Stimulated activated CD4-positive, alpha-beta T cell treated with anti-CD3 and anti-CD28 coated beads, Interleukin-4, amount 100 ng/mL, for 48 hours (primary cell): ENCODE measurements at places on chromosomes 11 and 22.

- DNase-seq, result no peak
Observed at GRCh38 chr11:2215561-2216399, 44.2 kb upstream of the TH start.

DNA sequence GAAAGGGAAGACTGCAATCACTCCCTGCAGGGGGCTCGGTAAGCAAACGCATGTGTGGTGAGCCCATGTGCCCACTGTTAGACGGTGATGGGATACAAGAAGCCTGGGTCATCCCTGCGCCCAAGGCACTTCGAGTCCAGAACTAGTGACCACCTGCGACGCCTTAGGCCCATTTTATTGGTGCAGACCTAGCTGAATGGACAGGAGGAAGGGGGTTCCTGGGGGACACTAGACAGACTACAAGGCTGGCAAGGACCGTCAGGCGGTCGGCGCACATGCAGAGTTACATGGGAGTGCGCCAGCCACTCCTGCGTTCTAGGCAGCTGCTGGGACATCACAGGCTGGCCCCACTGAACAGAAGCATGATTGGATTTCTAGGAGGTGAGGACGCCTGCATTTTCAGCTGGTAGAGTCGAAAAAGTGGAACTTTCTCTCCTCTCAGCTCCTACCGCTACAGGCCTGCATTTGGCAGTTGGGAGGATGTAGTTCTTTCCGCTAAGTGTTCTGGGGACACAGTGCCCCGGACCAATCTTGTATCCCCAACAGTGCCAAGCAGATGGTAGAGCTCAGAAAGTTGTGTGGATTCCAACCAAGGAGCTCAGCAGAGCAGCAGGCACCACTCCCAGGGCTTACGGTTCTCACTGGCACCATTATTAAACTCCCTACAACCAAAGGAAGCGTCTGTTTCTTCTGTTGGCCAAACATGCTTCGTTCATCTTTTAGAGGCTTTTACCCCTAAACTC is 35.7 kb downstream of the BID start:
- no peak for DNase-seq

DNA sequence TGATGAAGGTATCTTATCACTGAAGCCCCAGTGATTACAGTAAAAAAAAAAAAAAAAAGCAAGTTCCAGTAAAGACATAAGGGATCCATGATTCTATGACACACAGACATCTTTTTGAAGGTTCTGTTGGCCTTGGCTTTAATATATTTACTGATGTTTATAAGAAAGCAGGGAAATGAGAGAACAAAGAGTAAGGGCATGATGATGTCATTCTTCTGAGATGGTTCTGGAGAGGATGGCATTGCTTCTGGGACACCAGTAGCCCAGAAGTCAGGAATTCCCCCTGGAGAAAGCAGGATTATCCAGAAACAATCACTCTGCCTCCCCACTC is 233.6 kb downstream of the FAM76B start:
- no peak for DNase-seq

- no peak for DNase-seq
Observed at GRCh38 chr11:94175535-94175934, 46.9 kb downstream of the PANX1 start.

DNA sequence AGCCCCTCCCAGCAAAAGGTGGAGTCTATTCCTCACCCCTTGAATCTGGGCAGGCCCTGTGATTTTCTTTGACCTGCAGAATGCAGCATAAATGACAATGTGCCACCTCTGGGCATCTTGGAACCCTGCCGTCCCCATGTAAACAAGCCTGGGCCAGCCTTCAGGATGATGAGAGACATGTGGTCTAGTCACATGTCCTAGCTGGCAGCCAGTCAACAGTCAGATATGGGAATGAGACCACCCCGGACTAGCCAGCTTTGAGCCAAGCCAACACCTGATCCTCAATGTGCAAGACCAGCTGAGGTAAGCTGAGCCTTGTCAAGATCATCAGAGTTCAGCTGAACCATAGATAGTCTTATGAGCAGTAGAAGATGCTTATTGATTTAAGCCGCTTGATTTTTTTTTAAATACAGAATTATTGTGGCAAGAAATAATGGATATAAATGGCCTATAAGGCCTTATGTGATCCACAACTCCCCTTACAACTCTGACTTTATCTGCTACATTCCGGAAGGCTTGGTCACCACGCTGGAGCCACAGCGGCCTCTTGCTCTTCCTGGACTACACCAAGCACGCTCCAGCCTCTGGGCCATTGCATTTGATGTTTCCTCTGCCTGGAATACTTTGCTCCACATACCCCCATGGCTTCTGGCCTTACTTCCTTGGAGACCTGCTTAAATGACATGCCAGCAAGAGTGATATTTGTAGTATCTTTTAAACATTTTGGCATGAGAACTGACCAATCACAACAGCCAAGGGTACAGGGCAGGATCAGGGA is 225.9 kb upstream of the SESN3 start:
- no peak for DNase-seq

DNA sequence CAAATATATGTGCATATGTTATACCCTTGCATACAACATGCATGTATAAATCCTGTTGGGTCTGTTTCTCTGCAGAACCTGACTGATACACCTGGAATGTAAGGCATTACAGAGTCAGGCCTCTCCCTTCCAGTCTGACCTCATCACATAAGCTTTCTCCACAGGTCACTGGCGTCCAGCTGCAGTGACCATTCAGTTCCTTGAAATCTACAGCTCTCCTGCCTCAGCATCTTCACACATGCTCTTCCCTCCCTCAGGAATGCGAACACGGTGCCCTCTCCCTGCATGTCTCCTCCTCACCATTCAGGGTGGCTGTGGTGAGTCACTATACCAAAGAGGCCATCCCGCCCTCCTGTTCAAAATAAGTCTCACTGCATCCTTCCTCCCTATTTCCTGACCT is 657.8 kb upstream of the B3GAT1 start:
- DNase-seq, result no peak

DNA sequence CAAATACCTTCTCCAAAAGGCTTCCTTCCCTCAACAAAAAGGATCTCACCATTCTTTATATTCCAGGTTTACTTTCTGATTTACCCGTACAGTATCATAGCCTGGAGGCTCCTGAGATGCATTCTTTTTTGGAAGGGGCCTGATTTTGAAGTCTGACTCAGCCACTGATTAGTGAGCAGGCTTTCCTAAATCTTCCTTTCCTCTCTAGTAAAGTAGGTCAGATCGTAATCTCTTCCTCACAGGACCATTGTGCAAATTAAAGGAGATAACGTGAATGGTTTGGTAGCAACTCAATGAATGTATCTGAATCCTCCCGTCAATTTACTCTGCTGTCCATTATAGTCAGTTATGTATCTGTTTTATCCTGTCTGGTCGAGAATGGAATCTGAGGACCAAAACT is 227.7 kb upstream of the ANO5 start:
- DNase-seq, result no peak

- DNase-seq, result no peak
Observed at GRCh38 chr11:19713196-19714021, 772 bp downstream of the NAV2 start.

- DNase-seq, result no peak
Observed at GRCh38 chr22:29814003-29814402, 24.1 kb downstream of the ASCC2 start.

GRCh38 chr11:17645190-17645970 is 74.0 kb upstream of the MYOD1 start:
- DNase-seq, result no peak

- DNase-seq, result no peak
Observed at GRCh38 chr11:126480015-126480409, 124.5 kb downstream of the ST3GAL4 start.

DNA sequence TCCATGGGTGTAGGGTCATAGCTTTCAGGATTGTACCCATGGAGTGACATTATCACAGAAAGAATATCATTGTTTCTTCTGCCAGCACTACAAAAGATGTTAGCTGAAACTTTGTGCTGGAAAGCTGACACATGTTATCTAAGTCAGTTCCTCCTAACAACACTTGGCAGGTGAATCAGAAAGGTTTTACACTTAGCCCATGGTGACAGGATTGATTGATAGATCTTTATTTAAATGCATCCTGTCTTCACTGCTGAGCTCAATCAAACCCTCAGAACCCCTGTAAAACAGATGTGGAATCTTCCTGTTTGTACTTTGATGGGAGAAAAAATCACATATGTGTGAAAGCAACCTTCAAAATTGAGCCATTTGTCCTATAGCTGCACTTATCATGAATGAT is 811.5 kb upstream of the ANO3 start:
- DNase-seq, result no peak

DNA sequence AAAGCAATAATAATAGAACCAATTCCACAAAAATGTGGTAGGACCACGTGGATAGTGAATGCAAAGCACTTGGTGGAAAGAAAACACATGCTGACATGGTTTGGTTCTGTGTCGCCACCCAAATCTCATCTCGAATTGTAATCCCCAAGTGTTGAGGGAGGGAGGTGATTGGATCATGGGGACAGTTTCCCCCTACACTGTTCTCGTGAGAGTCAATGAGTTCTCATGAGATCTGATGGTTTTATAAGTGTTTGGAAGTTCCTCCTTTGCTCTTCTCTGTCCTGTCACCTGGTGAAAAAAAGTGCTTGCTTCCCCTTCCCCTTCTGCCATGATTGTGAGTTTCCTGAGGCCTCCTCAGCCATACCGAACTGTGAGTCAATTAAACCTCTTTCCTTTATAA is 421.9 kb upstream of the CADM1 start:
- DNase-seq, result no peak

- DNase-seq, result no peak
Observed at GRCh38 chr11:97398246-97398645, 1008.4 kb downstream of the JRKL start.

DNA sequence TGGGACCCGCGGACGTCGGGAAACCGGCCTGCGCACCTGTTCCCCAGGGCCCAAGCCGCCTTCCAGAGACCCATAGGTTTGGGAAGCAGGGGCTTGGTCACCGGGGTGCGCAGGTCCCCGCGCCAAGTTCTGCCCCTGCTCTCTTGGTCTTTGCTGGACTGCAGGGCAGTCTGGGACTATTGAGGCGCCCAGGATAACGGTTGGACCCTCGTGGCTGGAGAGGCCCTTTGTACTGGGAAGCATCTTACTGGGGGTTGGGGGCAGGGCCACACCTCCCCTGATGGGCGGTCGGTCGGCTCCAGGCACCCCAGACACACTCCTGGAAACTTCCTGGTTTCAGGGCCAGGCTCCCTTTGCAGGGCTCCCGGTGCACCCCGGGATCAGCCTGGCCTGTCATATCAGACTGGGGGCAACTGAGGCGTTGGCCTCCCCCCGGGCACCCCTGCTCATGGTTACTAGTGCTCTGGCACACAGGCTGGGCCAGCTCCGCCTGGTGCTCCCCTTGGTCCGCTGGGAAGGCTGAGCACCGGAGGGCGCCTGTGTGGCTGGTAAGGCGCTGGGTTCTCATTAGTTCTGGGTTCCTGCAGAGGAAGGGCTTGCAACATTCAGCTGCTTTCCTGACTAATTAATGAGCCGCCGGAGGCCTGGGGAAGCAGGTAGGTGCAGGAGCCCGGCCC is 1250.5 kb downstream of the BRD1 start:
- DNase-seq, result no peak

- DNase-seq, result no peak
Observed at GRCh38 chr11:30879322-30880005, 293.3 kb upstream of the MPPED2 start.

- no peak for DNase-seq
Observed at GRCh38 chr11:44172966-44173365, 77.5 kb downstream of the EXT2 start.

- no peak for DNase-seq
Observed at GRCh38 chr11:77110836-77111235, 8.2 kb downstream of the OMP start.

- no peak for DNase-seq
Observed at GRCh38 chr11:41457216-41458014, 2.0 kb downstream of the LRRC4C start.

- no peak for DNase-seq
Observed at GRCh38 chr11:70661761-70662501, 263.6 kb downstream of the CTTN start.

GRCh38 chr11:124832571-124832970 is 32.4 kb upstream of the MSANTD2 start:
- no peak for DNase-seq

DNA sequence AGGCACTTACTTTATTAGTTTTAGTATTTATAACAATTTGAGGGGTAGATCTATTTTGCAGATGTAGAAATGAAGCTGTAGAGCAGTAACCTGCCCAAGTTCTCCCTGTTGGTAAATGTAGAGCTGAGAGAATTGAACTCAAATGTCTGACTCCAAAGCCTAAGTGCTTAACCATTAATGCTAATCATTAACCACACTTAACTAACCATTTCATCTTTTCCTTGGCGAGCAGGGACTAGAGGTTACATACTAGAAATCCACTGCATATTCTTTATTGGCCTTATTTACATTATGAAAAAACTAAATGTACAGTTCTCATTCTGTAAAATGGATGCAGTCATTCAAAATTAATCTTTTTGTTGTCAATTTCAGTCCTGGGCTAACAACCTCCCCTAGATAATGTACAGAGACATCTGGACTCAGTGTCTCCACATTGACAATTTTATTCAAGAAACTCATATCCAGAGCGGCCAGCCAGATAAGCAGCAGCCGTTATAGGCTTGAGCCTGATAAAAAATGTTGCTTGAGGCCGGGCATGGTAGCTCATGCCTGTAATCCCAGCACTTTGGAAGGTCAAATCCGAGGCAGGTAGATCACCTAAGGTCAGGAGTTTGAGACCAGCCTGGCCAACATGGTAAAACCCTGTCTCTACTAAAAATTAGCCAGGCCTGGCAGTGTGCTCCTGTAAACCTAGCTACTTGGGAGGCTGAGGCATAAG is 76.7 kb upstream of the PICALM start:
- no peak for DNase-seq

DNA sequence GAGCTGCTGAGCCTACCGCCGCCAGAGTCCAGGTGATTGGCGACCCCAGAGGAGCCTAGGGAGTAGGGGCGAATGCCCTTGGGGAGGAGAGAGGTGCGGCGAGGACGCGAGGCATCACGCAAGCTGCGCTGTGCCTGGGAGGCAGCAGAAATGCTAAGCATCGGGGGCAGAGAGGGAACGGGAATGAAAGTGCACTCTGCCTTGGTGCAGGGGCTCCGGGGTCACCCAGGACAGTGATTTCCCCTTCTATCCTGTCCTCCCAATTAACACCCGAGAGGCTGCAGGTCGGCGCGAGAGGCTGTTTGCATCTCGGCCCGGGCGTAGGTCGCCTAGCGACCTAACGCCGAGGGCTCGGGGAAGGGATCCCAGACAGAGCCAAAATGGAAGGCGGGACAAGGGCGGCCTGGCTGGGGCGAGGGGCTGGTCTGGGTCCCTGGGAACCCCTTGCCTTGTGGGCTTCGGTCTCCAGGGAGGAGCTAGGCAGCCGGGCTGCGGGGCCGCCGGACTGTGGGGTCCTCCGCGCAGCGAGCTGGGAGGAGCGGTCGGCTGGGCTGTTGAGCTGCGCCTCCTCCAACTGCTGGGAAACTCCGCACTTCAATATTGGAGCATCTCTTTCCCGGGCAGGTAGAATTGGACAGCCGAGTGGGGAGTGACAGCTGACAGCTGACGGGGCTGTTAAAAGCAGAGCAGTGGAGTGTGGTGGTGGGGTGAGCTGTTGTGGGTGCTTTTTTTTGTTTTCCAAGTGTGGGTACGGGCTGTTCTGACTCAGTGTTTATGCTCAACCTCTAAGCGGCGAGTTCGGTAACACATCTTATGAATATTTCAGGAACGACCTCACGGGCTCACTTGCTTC is 657 bp downstream of the ELMOD1 start:
- no peak for DNase-seq

- DNase-seq, result no peak
Observed at GRCh38 chr11:122637541-122637940, 18.0 kb upstream of the UBASH3B start.

GRCh38 chr11:21988477-21988876 is 204.4 kb upstream of the ANO5 start:
- DNase-seq, result no peak

- no peak for DNase-seq
Observed at GRCh38 chr11:107331728-107332127, 125.9 kb downstream of the CWF19L2 start.
